ENCODE measurements at places on chromosomes 1 and 21.

GRCh38 chr1:232029315-232029714 is 402.7 kb downstream of the DISC1 start:
- DNase-seq, result no peak

GRCh38 chr1:208942394-208943130 is 641.0 kb upstream of the CAMK1G start:
- no peak for DNase-seq

- DNase-seq, result no peak
These were observed 85.4 kb upstream of the WARS2 start for GRCh38 chr1:119225831-119226230.

DNA sequence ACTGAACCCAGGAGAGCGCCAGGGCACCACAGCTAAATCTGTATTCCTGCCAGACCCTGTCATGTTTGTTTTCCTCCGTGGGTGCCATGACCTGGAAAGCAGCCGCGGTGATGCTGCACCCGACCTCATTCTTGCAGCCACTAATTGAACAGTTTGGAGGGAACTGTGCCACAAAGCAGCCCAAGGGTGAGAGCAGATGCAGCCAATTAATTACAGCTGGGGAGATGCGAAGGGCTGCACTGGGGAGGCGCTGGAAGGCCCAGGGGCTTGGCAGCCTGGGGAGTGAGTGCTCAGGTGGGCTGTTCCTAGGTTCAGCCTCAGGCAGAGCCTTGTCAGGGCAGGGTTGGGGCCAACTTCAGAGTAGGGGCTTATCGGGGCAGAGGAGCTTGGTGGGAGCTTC is 158.4 kb upstream of the CD34 start:
- no peak for DNase-seq

DNA sequence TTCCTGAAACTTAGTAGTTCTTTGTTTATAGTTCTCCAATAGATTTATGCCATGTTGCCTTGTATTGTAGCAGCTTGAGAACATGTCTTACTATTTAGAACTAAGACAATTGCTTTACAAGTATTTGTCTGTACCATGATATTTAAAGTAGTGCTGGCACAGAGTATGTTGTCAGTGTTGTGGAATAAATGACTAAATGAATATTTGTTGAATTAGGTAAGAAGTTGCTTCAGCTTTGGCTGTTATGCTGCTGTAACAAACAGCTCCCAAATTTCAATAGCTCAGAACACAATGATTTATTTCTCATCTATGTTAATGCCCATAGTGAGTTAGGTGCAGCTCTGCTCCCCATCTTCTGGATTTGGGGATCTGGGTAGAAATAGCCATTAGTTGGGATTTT is 90.2 kb upstream of the VCAM1 start:
- DNase-seq, result no peak

- DNase-seq, result no peak
These were observed 50.3 kb downstream of the NUP210L start for GRCh38 chr1:154104433-154105082.
